ENCODE measurements at places on chromosomes 4 and X. TPM values are rescaled to one million over a fixed set of nuclear protein-coding genes. Genes with fewer than 3 reads are reported as not detected.

The TMEM271 gene
- not detected for total RNA-seq

The YIPF7 gene
- total RNA-seq = not detected

The LRAT gene
- not detected for total RNA-seq

The PPBP gene
- not detected for total RNA-seq

The ADAD1 gene
- total RNA-seq = not detected

The NXF2B gene
- not detected for total RNA-seq

The NEIL3 gene
- 3.8 TPM for total RNA-seq

The CRLF2 gene
- total RNA-seq = not detected

The CT45A1 gene
- not detected for total RNA-seq

GRCh38 chr4:41360214-41360920 is 103.6 kb downstream of the UCHL1 start:
- DNase-seq = no peak

DNA sequence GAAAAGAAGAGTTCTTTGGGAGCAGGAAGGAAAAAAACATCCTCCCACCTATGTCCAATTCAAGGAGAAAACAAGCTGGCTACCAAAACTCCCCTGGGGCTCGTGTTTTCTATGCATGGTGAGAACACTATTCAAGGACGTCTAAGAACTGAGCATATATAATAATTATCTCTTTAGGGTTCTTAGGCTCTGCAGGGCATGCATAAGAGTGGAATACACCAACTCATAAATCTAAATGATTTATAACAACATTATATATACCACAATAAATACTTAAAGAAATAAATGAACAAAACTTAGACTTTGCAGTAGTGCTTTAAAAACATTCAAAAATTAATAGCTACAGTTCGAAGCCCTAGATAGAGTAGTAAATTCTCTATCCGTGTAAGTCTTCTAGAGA is 19.5 kb upstream of the TMEM154 start:
- no peak for DNase-seq

DNA sequence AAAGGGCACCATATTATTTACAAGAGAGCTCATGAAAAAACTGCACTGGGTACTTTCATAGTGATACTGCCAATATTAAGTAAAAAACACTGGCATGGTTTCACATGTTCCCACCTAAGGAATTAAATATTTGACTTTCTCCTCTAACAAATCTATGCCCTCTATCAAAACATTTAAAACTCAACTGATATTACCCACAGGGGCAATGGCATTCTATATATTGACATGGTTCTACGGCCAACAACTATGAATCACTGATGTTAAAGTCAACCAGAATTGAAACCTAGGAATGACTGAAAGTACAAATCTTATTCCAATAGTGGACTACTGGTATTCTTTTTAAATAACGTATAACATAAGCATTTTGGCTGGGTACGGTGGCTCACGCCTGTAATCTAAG is 28.2 kb downstream of the PHKA2 start:
- DNase-seq = no peak

GRCh38 chr4:8417071-8417614 is 23.4 kb downstream of the ACOX3 start:
- DNase-seq = no peak

DNA sequence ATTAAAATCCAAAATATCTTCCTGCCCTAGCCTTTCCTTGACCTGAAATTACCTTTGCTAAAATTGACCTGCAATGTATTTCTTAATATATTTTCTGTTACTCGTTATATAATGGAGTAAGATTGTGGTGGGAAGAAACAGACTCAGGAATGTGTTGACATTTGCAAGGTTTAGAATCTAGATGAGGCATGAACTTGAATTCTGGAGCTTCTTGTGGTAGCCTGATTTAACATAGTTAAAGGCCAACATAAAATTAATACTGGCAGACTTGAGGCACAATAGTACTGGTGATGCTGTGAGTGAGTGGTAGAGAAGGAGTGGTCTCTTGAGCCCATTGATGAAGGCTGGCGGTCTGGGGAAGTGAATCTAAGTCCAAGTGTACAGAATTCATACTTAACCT is 197.9 kb upstream of the SPRY1 start:
- DNase-seq = peak; percentile 1

- no peak for DNase-seq
Measured at GRCh38 chr4:94453391-94453963, 1.7 kb downstream of the PDLIM5 start.

GRCh38 chr4:30839583-30840520 is 119.7 kb downstream of the PCDH7 start:
- no peak for DNase-seq

DNA sequence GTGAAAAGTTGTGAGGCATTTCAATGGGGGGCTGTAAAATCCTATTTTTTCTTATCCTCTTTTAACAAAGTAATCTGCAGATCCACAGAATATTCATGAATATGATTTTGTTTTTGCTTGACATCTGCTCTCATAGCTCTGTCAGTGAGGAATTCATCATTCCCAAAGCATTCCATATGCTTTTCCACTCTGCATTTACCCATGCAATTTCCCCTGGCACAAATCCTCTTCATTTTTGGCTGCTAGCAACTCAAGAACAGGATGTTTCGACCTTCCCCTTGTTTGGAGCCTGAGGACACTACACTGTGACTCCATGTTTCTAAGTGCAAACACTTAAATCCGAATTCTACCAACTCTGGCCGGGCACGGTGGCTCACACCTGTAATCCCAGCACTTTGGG is 48.5 kb downstream of the KLHL15 start:
- DNase-seq = no peak

GRCh38 chrX:23194885-23195554 is 139.6 kb upstream of the PTCHD1 start:
- DNase-seq = no peak

- peak; percentile 52 for DNase-seq
Measured at GRCh38 chrX:135477576-135477975, 42.9 kb upstream of the INTS6L start.

GRCh38 chrX:117743469-117744251 is 372.9 kb downstream of the KLHL13 start:
- DNase-seq = no peak

DNA sequence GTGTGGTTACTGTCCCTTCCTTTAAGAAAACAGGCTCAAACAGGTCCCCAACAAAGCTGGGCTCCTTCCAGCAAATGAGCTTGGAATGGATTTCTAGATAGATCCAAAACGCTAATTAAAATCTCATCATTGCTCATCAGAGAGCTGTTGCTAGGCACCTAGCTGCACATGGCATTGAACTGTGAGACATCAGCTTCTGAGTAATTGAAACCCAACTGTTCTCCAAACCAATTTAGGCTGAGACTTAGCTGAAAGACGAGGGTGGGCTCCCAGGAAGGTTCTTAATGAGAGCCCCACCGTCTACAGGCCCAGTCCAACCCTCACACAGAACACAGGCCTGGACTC is 59.1 kb downstream of the FAM184B start:
- DNase-seq = no peak

- no peak for DNase-seq
Measured at GRCh38 chrX:81392396-81392795, 190.5 kb downstream of the SH3BGRL start.

GRCh38 chr4:81447566-81448229 is 24.0 kb downstream of the RASGEF1B start:
- no peak for DNase-seq

- no peak for DNase-seq
Measured at GRCh38 chrX:84488426-84488825, 13.8 kb downstream of the HDX start.

- no peak for DNase-seq
Measured at GRCh38 chr4:54729256-54729655, 71.5 kb downstream of the KIT start.

GRCh38 chr4:76830964-76831703 is 66.8 kb downstream of the SOWAHB start:
- peak; percentile 70 for DNase-seq

- DNase-seq = no peak
Measured at GRCh38 chr4:96312046-96312685, 472.3 kb downstream of the PDHA2 start.

All from HFFc6 (cell line).